ENCODE measurements at places on chromosomes 3 and 15. TPM values are rescaled to one million over a fixed set of nuclear protein-coding genes. Genes with fewer than 3 reads are reported as not detected.
A peak's percentile ranks its signal among the peaks of the same experiment; 100 is the strongest.

DNA sequence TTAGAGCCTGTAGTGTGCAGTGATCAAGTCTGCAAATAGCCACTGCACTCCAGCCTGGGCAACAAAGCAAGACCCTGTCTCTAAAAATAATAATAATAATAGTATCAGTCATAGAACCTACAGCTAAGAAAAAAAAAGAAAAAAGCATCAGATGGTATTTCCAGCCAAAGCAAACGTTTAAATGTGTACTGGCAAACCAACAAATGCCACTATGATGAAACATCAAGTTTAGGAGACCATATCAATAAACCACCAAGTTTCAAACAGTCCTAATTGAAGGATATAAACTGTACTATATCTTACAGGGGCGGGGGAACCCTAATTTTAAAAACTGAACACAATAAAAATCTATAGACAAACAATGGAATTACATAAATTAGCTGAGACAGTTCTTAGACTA lies 6.4 kb downstream of the UBP1 start:
- DNase-seq: no peak

DNA sequence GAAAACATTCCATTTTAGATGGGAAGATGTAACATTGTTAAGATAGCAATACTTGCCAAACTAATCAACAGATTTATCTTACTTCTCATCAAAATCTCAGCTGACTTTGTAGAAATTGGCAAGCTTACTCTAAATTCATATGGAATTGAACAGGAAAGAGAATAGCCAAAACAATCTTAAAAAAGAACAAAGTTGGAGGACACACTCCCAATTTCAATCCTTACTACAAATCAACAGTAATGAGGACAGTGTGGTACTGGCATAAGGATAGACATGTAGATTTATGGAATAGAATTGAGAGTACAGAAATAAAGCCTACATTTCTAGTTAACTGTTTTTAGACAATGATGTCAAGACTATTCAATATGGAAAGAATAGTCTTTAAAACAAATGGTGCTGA lies 308.3 kb downstream of the SUCLG2 start:
- DNase-seq: no peak

DNA sequence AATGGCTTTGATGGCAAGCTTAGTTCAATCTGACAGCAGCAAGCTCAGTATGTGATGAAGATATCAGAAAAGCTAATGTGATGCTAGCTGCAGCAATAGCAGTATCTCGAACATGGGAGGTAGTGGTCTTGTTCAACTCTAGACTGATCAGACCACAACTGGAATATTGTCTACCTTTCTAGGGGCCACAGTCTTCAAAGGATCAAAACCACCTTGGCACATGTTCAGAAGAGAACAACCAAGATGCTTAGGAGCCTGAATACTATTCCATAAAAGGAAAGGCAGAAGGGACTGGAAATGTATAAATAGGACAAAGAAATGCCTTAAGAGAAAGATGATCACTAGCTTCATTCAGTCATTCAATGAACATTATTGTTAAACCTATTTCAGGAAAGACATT lies 2.3 kb downstream of the C3orf70 start:
- no peak for DNase-seq

- no peak for DNase-seq
These were observed 285.7 kb downstream of the CADM2 start for GRCh38 chr3:85244519-85244918.

DNA sequence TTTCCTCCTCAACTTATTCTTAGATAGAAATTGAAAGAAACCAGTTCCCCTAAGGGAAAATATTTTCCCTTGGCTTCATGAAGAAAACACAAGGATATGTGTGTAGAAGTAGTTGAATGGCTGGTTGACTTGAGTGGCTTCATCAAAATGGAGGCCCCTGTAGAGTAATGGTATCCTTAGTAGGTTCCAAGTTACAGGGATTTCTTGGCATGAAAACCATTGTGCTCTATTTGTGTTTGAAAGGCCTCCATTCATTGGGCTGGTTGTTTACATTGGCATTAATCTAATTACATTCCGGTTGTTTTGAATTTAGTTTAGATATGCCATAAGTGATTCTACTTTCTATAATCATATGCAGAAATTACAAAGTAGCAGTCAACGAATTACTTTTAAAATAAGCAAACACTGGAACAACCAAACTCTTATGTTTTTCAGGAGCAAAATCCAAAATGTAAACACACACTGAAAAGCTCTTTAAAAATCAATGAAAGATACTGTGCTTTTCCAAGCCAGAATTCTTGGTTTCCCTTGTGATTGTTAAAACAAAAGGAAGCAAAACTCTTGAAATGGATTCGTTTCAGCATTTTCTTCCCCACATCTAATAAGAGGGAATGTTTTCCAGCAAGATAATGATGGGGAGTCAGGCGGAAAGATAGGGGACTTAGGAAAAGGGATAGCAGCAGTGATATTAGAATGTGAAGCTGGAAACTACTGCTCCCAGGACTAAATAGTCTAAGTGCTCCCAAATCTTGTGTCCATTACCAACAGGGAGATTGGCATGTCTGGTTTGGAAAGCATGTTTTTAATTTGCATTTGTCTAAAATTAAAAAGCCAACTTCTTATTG lies 77.0 kb downstream of the EPHA3 start:
- DNase-seq: no peak

GRCh38 chr3:171055336-171056178 lies 29.0 kb upstream of the SLC2A2 start:
- DNase-seq: peak; percentile 74

GRCh38 chr3:33957176-33957575 lies 158.7 kb downstream of the PDCD6IP start:
- DNase-seq: no peak

- no peak for DNase-seq
These were observed 52.4 kb upstream of the SRGAP3 start for GRCh38 chr3:9301798-9302197.

DNA sequence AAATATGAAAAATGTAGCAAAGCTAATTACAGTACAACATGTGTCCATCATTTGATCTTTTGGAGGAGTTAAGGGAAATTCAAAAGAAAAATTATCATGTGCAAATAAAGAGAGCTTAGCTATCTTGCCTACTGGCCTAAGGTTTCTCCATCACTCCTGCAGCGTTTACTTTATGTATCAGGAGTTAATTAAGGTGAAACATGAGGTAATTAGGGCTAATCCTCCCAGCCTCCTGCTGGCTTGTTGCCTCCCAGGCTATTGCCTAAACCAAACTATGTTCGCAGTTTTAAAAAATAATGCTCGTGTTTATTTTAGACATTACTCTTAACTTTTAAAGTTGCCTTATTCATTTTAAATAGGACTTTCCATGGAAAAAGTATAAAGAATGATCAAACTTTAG lies 367.5 kb downstream of the ROBO2 start:
- no peak for DNase-seq

- DNase-seq: no peak
These were observed 38.5 kb upstream of the DNAJC13 start for GRCh38 chr3:132378846-132379245.

IQGAP1 gene
- 205 TPM for total RNA-seq

PAQR9 gene
- 0.48 TPM for total RNA-seq

C3orf22 gene
- total RNA-seq: not detected

All from kidney epithelial cell (primary cell).